Tibial nerve (tissue), 4 donors: ENCODE measurements at places on chromosomes 4 and X. TPM values are rescaled to one million over a fixed set of nuclear protein-coding genes. Genes with fewer than 3 reads are reported as not detected.

The SHOX gene
- 1.8 TPM for total RNA-seq

The UGT2A1 gene
- not detected for total RNA-seq

The STOX2 gene
- total RNA-seq = 11.9 TPM

The KIT gene
- 18.6 TPM for total RNA-seq

The FMR1NB gene
- total RNA-seq = not detected

The MGAT4D gene
- 0.22 TPM for total RNA-seq

The TMEM192 gene
- total RNA-seq = 15.6 TPM

The ATOH1 gene
- total RNA-seq = not detected

The SLC9B1 gene
- total RNA-seq = 2.0 TPM

The FAT1 gene
- total RNA-seq = 96.9 TPM

The GPR173 gene
- 11.0 TPM for total RNA-seq

The DTHD1 gene
- total RNA-seq = not detected

The MAP3K15 gene
- not detected for total RNA-seq

The PHKA1 gene
- 4.2 TPM for total RNA-seq
